ENCODE measurements at places on chromosomes 3 and 15. TPM values are rescaled to one million over a fixed set of nuclear protein-coding genes. Genes with fewer than 3 reads are reported as not detected.

GRCh38 chr3:28081533-28081947, 159.9 kb upstream of the CMC1 start:
- DNase-seq = no peak

DNA sequence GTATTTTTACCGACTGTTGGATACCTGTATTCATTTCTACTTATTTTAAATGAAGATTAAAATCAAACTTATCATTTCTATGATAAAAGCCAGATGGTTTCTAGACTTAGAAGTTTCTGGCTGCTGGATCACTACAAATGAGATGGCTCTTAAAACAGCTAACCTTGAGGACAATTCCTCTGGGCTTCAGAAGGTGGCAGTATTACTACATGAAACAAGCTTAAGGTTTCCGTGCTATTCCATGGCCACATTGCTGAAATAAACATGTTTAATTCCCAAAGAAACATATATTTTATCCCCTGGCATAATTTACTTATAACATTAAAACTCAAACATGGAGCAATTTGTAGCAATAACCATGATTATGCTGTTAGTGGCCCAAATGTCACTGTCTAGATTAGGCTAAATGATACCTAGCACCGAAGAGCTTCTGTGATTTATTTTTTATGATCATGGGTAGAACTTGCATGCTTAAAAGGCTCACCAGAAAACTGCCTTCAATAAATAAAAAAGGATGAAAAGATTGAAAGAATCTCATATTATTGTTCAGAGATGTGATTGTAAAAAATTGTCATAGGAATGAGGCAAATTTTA, 204.0 kb upstream of the NANOGP8 start:
- peak; percentile 43 for DNase-seq

- no peak for DNase-seq
Observed at GRCh38 chr15:78453447-78453846, 15.4 kb downstream of the IREB2 start.

LMAN1L gene
- 0.27 TPM for total RNA-seq

MST1R gene
- total RNA-seq = 1.1 TPM

Data from hematopoietic multipotent progenitor cell (in vitro differentiated cells).